ENCODE measurements at places on chromosomes 13 and 19.

DNA sequence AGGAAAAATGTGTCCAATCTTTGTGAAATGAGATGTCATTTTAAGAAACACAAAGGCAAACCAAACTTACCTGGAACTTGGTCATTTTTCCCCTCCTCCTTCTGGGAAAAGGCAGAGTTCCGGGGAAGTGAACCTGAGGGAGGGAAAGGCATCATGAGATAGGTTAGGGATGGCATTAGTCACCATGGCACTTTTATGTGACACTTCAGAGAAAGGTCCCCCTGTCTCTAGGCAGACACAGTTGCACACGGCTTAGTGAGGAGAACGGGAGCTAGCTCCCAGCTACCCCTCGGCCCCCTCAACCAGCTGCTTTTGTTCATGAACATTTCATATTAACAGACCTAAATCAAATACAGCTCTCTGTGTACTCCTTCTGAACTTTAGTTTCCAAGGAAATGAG lies 1.5 kb downstream of the ZNF235 start:
- no peak for DNase-seq

- DNase-seq: no peak
Observed at GRCh38 chr13:42899266-42899665, 92.8 kb downstream of the EPSTI1 start.

DNA sequence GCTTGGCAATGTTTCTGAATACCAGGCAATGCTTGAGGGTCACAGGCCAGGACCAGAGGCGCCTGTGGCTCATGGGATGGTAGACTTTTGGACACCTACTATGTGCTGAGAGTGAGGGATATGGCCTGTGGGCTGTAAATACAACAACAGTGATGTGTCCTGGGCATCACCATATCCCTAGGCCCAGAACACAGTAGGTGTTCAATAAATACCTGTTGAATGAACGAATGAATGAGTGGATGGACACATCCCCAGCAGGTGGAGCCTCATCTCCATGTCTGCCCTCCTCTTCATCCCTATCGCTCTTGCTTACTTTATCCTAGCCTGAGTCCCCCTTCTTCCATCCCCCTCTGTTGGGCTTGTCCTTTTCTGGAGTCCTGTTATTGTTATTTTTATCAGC lies 16.5 kb upstream of the NANOS2 start:
- DNase-seq: no peak

- DNase-seq: no peak
Observed at GRCh38 chr19:40282920-40283319, 2.2 kb downstream of the AKT2 start.

DNA sequence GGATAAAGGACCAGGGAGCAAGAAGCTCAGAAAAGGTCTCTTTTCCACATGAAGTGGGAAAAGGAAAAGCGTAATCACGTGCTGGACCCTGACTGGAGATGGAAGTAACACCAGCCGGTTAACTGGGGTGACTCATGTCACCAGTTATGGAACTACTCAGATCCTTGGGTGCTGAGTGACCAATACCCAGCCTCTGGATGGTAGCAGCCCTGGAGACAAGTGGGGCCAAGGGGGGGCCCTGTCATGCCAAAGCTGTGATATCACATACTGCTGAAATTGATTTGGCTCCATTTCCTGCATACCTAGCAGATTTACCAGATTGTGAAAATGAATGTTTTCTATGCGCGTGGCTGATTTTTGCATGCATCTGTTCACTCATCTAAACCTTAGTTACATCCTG lies 158.9 kb downstream of the ZIC5 start:
- DNase-seq: no peak

DNA sequence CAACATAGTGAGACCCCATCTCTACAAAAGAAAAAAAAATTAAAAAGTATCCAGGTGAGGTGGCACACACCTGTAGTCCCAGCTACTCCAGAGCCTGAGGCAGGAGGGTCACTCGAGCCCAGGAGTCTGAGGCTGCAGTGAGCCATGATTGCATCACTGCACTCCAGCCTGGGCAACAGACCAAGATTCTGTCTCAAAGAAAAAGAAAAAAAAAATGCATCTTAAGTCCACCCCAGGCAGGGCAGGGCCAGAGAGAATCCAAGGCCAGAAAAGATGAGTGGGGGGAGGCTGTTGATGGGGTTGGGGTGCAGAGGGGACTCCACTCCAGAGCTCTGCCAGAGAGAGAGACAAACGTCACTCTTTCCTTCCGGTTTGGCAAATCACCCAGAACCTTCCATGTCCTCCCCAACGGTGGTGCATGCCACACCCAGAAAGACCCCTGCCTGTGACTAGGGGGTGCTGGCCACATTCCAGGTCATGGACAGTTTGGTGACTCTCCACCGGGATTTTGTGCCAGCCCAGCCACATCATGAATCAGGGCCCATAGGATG lies 431 bp downstream of the FUT3 start:
- DNase-seq: no peak

DNA sequence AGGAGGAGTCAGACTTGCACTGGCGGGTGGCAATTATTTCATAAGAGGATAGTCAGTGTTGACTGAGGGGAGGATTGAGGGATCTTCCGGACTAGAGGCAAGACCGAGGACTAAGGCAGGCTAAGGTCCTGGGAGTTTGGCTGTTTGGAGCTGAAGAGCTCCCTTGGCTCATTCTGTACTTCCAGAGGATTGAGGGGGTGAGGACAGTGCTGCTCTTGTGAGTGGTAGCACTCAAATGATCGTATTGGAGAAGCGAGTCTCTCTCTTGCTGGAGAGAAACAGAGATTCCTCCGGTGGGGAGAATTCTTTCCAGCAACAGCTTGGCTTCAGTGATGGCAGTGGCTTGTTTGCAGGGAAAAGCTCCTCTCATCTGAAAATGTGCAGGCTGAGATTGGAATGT lies 47.1 kb downstream of the ING1 start:
- no peak for DNase-seq

GRCh38 chr19:17243211-17243829 lies 2.4 kb downstream of the NR2F6 start:
- no peak for DNase-seq

GRCh38 chr19:42247640-42248199 lies 5.3 kb upstream of the GSK3A start:
- no peak for DNase-seq

Data from CD4-positive, alpha-beta memory T cell (primary cell).